ENCODE measurements at places on chromosomes 4 and X.

DNA sequence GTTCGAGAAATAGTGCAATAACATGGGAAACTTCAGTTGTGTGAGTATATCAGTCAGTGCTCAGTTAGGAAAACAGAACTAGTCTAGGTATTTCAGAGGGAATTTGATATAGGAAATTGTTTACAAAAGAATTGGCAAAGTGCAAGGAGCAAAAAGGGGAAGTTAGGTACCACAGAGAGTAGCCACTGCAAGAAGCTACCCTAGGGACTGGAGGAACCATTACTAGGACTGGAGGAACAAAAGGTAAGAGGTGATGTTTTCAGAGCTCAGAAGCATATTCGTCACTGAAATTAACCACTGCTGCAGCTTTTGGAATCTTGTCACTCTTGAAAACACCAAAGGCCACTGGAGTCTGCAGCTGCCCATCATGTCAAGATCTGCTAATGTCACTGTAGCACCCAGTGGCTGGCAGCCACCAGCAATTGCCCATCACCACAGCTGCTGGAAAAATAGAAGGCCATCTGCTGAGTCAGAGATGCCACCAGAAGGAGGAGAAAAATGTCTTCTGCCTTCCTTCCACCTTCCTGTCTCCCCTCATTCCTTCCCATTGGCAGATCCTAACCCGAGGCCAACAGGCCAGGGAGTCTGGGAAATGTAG lies 160.6 kb upstream of the RPS6KA3 start:
- no peak for DNase-seq

DNA sequence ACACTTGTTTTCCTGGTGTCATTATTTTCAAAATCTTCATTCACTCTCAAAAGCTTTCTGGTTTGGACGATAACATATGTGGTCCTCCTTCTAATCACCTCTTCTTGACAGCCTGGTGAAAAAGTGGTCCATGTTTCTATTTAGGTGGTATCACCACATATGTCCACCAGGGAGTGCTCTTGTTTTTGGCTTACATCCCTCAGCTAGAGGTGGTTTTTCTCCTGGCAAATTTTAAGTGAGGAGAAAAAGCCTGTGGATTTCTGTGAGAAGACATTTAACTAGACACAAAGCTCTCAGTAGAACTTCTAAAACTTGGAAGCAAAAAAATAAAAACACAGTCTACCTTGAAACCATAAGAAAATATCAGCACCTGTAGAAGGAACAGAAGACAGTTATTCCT lies 58.0 kb upstream of the FRMPD4 start:
- DNase-seq, result peak; percentile 55

- no peak for DNase-seq
Measured at GRCh38 chr4:6682862-6683590, 10.7 kb upstream of the S100P start.

DNA sequence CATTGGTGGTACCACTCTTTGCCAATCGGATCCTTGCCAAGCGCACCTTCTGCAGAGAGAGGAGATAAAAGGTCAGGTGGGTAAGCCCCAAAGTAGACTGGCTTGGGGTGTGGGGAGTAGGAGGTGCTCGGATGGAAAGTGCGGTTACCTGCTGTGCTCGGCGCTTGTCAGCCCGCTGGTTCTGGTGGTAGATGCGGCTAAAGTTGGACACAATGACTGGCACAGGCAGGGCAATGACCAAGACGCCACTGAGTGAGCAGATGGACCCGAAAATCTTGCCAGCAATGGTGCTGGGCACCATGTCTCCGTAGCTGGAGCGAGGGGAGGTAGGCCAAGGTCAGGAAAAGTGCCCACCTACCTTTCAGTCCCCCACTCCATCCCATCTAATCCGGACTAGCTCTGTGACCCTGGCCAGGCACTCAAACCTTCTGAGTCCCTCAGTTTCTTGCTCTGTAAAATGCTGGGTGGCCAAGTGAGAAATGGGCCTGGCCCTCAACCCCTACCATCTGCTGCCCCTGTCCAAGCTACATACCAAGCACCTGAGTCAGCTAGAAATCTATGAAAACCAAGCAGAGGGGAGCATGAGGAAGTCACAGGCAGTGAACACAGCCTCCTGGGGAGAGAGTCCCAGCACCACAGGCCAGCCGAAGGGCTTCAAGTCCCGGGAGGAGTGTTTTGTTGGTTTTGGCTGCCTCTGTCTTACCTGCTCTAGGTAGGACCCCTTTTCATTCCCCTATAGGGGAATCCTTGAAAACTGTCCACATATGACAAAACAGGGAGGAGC lies 4.7 kb downstream of the KCND1 start:
- DNase-seq, result peak; percentile 71

DNA sequence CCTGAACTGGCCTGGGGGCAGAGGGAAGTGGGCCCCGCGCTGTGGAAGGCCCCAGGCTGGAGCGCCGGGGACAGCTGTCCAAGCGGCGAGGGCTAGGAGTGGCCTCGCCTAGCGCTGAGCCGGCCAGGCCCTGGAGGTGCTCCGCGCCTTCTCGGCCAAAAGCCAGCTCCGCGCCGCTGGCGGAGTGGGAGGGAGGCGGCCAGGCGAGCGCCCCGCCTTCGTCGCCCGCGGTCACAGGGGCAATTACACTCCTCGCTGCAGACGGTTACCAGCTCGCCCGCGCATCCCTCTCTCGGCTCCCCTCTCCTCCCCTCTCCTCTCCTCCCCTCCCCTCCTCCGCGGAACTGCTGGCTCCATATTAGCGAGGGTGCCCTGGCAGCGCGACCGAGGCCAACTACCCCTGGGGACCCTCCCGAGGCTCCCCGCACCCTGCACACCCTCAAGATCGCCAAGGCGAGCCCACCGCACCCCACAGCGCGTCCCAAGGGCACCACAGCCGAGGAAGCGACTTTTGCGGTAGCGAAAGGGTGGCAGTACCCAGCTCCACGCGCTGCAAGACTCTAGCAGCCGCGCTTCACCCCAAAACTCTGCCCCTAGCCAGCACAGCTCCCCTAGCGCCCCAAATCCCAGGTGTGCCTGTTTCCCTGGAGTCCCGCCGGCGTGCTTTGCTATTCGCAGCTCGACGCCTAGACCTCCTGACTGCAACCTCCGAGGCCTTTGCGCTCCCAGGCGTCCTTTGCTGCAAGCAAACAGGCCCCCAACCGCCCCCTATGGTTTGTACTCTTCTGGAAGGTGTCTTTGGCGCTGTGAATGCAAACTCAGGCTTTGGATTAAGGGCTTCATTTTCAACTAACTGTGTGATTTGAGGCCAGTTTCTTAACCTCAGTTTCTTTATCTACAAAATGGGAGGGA lies 91.4 kb downstream of the BCOR start:
- peak; percentile 16 for DNase-seq

GRCh38 chr4:85826060-85826678 lies 351.2 kb downstream of the ARHGAP24 start:
- DNase-seq, result peak; percentile 83

DNA sequence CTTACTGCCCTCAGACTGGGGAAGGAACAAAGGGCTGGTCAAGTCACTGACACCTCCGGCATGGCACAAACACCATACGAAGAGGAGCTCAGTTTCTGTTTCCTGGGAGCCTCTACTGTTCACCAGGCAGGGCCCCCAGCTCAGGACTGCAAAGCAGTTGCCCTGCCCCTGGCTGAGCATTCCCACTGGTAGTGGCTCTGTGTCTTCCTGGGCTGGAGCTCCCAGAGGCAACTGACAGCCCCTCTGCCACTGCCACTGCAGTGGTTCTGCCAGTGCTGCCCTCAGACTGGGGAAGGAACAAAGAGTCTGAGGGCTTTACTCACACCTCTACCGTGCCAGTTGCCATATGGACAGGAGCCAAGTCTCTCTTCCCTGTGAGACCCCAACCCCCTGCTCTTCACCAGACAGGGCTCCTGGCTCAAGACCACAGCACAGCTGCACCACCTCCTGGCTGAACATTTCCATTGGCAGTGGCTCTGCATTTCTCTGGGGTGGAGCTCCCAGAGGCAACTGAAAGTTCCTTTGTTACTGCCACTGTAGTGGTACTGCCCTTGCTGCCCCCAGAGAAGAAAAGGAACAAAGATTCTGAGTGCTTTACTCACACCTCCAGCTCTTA lies 67.9 kb downstream of the SMARCA5 start:
- no peak for DNase-seq

DNA sequence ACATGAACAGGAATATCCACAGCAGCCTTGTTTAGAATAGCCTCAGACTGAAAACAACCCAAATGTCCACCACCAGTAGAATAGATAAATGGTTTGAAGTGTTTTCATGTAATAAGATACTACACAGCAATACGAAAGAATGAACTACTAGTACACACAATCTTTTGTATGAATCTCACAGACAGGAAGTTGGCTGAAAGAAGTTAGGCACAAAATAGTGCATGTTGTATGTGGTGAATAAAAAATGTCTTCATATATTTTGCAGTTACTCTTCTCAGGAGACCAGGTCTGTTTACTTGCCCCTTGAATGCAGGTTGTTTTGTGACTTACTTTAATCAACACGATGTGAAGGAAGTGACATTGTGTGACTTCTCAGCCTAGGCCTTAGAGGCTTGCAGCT lies 75.9 kb upstream of the LEF1 start:
- DNase-seq, result no peak

DNA sequence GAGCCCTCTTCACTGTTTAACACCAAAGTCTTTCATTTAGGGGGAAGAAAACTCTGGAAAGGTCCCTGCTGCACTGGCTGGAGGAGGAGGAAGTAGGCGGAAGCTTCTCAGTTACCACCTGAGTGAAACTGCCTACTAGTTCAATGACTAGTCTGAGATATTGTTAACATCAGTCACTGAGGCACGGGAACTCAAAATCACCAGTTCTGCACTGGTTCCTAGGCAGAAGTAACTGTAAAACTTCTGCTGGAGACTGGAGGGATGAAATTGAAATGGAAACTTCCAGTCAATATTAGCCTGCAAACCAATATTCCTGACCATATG lies 178.3 kb downstream of the SNCA start:
- no peak for DNase-seq

All from EH (cell line).